ENCODE measurements at places on chromosomes 11 and 22.

GRCh38 chr22:19085233-19085718, 36.9 kb downstream of the DGCR2 start:
- no peak for DNase-seq

DNA sequence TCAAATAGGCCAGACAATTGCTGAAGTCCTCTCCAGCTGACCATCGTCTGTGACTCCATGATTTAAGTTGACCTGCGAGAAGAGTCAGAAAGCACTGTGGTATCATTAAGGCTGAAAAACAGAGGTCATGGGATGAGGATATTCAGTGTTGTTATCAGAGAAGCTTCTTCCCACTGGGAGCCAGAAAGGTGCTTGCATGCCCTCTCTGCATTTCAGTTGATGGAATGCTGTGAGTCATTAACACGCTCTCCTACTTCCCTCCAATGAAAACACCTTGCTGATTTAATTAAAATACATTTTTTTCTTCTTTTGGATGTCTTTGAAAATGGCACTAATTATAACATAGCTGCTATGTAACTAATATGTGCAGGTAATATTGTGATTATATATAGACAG, 667.0 kb downstream of the NTM start:
- DNase-seq = no peak

DNA sequence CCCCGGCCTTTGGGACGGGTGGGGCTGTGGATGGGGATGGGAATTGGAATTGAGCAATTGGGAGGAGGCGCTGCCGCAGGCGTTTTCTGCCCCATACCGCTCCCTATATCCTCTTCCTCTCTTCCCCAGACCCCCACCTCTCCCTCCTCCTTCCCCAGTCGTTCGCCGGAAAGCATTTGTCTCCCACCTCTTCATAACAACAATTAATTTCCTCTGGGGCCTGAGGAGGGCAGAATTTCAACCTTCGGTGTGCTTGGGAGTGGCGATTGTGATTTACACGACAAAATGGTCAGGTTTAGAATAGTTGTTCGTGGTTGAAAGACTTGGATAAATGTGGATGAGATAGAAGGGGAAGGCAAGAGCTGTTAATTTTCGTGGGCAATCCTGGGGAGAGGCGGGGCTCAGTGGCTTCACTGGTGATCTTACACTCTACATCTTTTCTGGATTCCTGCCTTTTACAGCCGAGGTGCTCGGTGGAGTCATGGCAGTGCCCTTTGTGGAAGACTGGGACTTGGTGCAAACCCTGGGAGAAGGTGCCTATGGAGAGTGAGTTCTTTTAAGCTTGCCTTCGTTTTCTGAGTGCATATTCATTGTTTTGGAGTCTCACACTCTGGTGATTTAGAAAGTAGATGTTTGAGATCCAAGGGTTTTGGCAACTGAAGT, 1.5 kb downstream of the CHEK1 start:
- DNase-seq = no peak

GRCh38 chr22:43511276-43511910, 99.6 kb downstream of the MPPED1 start:
- DNase-seq = no peak

DNA sequence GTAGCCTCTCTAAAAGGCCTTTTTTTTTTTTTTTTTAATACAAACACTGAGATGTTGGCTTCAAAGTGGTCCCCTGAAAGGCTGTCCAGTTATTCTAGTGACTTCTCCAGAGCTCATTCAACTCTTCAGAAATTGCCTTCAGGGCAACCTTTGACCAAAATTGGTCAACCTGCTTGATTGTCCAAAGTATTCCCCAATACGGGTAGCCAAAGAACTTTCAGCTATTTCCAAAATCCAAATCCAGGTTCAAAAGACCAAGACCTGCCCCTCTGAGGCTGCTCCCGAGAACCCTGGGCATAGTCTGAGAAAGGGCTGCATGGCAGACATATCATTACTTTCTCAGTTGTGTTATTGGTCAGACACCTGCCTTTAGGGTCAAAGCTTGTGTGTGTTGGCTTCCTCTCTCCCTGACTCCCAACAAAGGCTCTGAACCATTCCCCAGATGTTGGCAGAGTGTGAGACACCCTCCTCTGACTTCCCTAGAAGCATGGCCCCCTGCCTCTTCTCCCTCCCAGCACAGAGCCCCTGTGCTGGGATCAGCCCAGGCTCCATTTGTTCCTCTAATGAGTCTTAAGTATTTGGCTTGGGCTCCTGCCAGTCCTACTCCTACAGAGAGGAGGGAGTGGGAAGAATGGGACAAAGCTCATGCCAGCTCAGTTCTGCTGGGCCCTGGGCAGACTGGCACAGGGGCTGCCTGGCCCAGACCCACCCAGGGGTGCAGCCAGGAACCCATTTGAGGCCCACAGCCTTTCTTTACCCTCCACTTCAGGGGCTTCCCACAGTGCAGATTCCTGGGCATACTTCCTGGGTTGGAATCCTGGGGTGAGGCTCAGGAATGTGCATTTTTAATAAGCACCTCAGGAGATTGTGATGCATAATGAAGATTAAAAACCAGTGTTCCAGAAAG, 30.3 kb downstream of the TNKS1BP1 start:
- DNase-seq = no peak

DNA sequence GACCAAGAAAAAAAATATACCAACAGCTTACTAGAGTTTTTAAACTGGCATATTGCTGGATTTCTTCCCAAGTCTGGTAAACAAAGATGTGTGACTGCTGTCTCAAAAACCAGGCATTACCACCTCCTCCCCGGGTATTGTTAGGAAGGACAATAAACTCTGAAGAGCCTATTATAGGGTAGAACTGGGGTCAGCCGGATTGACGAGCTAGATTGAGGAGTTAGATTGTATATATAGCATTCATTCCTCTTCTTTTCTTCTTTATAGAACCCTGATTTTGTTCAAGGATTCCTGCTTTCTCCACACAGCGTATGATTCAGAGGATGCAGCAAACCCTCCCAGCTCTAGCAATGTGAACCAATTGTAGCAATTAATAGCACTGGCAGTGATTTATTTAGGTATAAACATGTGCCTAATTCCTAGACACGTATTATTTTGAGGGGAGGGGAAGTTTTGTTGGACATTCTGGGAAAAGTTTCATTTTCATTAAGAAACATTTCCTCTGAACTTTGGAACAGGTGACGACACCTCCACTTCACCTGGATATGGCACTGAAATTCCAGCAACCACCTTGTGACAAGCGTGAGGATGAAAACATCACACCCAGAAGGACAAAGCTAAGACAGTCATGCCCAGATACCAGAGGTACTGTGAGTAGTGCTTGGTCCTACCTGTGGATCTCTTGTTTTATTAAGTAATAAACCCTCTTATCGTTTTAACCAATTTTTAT, 679.4 kb upstream of the KIRREL3 start:
- no peak for DNase-seq

DNA sequence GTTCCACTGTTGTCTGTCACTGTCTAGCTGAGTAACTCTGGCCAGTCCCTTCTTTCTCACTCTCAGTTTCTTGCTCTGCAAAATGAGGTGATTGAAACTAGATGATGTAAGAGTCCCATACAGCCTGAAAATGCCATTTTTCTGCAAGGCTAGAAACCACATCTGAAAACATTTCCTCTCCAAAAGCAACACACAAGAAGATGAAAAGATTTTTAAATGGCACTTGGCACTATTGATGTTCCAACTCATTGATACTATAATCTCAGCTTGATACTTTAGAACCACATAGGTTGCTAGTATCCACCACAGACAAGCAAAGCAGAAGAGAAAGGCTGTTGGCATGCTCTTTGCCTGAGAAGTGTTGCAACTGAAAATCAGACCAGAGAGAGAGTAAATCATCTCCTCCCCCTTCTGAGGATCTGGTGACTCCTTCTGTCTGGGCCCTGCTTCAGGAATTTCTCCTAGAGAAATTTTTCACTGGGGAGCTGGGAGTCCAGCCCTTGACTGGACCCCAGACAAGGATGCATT, 1217.9 kb downstream of the LRRC4C start:
- no peak for DNase-seq

DNA sequence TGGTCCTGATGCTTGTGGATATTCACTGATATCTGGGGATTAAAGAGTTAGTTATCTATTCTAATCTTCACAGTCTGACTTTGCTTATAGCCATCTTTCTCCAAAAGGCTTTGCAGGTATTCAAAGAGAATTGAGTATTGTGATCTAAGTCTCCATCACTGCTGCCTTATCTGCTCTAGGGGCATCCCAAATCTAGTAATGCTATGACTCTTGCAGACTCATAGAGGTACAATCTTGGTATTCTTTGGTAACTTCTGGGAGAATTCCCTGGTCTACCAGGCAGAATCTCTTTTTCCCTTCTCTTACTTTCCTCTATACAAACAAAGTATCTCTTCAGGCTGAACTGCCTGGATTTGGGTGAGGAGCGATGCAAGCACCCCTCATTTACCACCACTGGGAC, 746.3 kb downstream of the JRKL start:
- DNase-seq = no peak

- DNase-seq = no peak
Measured at GRCh38 chr11:13114566-13115379, 105.7 kb downstream of the RASSF10 start.

- no peak for DNase-seq
Measured at GRCh38 chr22:36379593-36380361, 8.0 kb downstream of the MYH9 start.

GRCh38 chr11:78074756-78075155, 4.9 kb downstream of the NDUFC2 start:
- no peak for DNase-seq

GRCh38 chr11:2724104-2724503, 24.3 kb upstream of the KCNQ1OT1 start:
- DNase-seq = no peak

DNA sequence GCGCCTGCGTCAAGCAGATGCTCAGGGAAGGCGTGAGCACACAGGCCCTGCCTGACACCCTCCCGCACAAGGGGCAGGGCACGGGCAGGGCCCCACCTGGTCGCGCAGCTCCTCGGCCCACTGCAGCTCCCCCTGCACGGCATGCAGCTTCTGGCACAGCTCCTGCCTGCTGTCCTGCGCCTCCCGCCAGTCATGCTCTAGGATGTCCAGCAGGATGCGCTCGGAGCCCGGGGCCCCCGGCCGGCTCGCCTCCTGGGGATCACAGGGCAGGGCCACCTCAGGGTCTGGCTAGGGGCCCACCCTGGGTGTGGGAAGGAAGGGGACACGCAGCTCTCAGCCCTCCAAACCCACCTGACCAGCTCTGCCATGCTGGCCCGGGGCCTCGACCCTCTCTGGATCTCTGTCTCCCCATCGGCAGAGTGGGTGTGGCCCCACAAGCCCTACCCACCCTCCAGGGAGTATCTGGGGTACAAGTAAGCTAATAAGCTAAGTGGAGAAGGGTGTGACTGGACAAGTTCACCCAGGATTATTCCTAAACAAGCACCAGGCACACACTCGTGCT, 10.7 kb downstream of the CARD10 start:
- no peak for DNase-seq

DNA sequence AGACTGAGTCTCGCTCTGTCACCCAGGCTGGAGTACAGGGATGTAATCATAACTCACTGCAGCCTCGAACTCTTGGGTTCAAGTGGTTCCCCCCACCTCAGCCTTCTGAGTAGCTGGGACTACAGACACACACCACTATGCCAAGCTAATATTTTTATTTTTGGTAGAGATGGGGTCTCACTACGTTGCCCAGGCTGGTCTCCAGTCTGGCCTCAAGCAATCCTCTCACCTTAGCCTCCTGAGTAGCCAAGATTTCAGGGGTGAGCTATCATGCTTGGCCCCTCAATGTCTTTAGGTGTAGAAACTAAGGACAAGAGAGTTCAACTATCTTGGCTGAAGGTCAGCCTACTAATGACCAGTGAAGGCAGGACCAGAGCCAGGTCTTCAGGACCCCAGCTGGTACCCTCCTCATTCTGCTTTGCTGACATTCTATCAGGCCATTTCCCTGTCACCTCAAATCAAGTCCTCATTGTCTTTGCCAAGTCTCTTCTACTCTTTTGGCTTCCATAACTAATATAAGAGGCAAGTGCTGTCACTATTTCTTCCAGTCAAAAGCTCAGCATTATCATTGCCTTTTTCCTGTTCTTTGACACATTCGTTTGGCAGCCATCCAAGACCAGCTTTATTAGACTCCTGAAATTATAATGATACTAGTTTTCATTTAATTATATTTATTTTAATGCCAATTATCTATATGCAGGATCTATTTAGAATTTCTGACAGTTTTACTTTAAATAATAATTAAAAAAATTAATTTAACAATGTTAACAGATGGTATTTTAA, 264.2 kb upstream of the PITPNB start:
- no peak for DNase-seq

- no peak for DNase-seq
Measured at GRCh38 chr22:27851974-27852746, 50.6 kb upstream of the MN1 start.

DNA sequence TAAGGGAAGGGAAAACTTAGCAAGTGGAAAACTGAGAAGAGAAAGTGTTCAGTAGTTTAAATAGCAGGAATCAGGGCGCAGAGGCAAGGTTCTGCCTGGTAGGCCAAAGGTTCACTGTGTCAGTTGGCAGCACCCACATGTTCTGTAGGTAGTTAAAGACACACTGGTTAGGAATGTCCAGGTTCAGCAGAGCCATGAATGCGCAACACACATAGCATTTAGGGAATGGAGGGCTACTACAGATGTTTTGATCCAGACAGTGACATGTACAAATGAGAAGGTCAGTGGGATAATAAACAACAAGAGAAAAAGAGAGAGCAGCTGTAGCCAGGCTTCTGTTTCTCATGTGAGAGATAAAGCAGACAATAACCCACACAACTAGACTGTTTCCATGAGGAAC, 56.2 kb upstream of the ARHGAP42 start:
- no peak for DNase-seq

GRCh38 chr11:112281726-112282125, 21.1 kb upstream of the PLET1 start:
- DNase-seq = no peak

DNA sequence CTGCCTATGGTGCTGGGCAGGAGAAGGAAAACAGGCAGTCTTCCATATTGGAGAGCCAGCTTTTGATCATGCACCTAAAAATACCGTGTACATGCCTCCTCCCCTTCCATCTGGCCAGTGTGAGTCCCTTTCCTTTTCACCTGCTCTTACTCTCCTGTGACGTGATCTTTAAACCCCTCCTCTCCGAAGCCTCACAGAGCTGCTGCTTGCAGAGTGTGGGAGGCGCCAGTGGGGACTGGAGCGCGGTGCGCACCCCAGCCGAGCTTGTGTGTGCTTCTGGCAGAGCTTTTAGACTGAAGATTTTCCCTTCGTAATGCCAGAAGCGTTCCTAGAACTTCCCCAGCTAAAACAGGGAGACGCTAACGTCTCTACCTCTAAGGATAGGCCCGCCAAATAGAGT, 29.8 kb downstream of the MUC6 start:
- no peak for DNase-seq

Measured in DMS 273 treated with DMSO at 0.1 percent for 48 hours (cell line).